ENCODE measurements at places on chromosomes 1 and 21. TPM values are rescaled to one million over a fixed set of nuclear protein-coding genes. Genes with fewer than 3 reads are reported as not detected.

The NUP210L gene
- total RNA-seq, result under 0.01 TPM

The AKIRIN1 gene
- 31.7 TPM for total RNA-seq

The OR10Z1 gene
- not detected for total RNA-seq

The RFX5 gene
- total RNA-seq, result 48.7 TPM

The PCNX2 gene
- total RNA-seq, result 1.4 TPM

The FAM20B gene
- total RNA-seq, result 23.5 TPM

The TRIM63 gene
- not detected for total RNA-seq

The EXOC8 gene
- total RNA-seq, result 16.4 TPM

The TTC22 gene
- total RNA-seq, result not detected

The TMPRSS2 gene
- not detected for total RNA-seq

The MYOG gene
- not detected for total RNA-seq

The F5 gene
- not detected for total RNA-seq

The FAM78B gene
- total RNA-seq, result 0.38 TPM

The SLC16A4 gene
- total RNA-seq, result 0.25 TPM

The FYB2 gene
- under 0.01 TPM for total RNA-seq

The ACOT11 gene
- 3.2 TPM for total RNA-seq

The KIF17 gene
- total RNA-seq, result 24.0 TPM

The CYYR1 gene
- total RNA-seq, result 8.7 TPM

The LCE3E gene
- total RNA-seq, result not detected

The TNFRSF1B gene
- total RNA-seq, result 14.8 TPM

The ANGPTL3 gene
- total RNA-seq, result not detected

The PPOX gene
- 18.3 TPM for total RNA-seq

The DNM3 gene
- 0.51 TPM for total RNA-seq

The EXTL1 gene
- total RNA-seq, result not detected

The BACE2 gene
- 425 TPM for total RNA-seq

The GGPS1 gene
- total RNA-seq, result 20.6 TPM

The SLC45A1 gene
- total RNA-seq, result 1.1 TPM

The ITLN2 gene
- not detected for total RNA-seq

The TINAGL1 gene
- total RNA-seq, result 273 TPM

The SYDE2 gene
- 4.0 TPM for total RNA-seq
